ENCODE measurements at places on chromosomes 6 and 20.

DNA sequence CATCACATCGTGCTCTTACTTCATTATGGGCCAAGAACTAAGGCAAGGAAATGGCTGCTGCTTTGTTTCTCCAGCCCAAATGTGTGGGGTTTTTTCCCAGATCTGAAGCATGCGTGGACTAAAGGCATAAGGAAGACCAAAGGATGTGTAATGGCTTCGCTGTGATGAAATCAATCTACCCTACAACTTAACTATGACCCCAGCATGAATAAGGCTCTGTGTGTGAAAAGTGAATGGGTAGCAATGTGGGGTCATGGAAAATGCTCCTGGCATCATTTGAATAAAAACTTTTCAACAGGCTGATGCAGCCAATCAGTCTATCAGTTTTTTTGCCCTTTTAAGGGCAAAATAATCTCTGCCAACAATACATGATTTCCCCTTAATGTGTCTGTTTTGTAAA lies 50.3 kb upstream of the ISM1 start:
- DNase-seq, result no peak

DNA sequence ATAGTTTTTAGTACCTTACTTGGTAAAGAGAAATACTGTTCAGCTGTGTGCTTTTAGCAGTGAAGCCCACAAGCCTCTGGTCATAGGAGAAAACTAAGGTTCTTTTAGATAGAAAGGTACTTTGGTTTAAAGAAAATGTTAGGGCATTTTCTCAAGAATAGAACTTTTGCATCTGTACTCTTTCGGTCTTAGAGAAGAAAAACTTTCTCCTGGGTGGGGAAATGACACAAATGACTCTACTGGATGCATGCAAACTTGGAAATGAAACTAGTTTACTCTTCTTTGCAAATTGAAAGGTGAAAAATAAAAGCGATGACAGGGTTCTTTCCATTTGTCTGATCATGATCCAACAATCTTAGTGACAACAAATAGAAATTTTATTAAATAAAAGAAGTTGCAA lies 2.1 kb upstream of the TMEM217 start:
- no peak for DNase-seq

DNA sequence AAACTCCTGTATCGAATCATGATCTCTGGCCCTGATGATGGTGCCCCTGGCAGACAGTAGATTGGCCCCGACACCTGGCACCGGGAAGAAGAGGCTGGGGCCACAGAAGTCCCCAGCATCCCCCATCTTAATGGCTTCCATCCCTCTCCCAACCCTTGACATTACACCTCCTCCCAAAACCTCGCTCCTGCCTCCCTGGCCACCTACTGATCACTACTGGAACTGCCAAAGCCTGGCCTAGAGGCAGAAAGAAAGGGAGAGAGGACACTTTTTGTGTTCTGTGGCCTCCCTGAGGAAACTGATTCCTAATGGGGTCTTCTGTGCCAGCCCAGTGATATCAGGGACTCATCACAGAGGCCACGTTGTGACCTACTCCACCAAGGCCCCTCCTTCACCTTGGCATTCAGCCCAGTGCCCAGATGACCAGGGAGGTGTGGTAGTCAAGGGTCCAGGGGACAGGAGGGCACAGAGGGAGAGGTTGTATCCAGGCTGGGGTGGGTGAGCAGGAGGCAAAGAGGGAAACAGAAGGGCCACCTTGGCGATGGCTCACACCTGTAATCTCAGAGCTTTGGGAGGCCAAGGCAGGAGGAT lies 6.1 kb downstream of the C20orf173 start:
- DNase-seq, result no peak

- no peak for DNase-seq
Observed at GRCh38 chr6:105322499-105323225, 80.2 kb downstream of the PREP start.

- no peak for DNase-seq
Observed at GRCh38 chr6:96575359-96575758, 12.4 kb downstream of the FHL5 start.

DNA sequence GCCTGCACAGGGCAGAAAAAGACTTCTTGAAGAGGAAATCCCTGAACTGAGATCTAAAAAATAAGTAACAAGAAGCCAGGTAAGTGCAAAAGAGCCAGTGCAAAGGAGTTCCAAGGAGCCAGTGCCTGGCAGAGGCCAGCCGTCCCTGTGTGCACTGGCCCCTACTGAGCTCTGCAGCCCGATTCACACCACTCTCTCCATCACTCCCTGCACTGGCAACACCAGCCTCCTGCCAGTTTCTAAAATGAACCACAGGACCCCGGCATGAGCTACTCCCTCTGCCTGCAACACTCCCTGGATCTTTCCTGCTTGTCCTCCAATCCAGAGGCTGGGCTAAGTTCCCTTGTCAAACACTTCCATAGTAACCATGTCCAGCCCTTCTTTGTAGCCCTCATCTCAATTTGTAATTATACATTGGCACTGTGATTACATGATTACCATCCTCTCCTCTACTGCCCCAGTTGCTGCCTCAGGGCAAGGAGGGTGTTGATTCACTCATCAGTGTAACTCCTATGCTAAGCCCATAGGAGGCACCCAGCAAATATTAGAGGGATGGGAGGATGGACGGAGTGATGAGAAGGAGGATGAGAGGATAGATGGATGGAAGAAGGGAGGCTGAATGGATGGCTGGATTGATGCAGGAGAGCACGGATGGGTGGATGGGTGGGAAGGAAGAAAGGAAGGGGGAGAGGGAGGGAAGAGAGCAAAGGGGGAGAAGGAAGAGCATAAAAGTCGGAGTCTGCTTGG lies 49.3 kb downstream of the SIRPA start:
- no peak for DNase-seq

Measured in dermis microvascular lymphatic vessel endothelial cell (primary cell).